ENCODE measurements at places on chromosomes 2 and 18.

- DNase-seq = no peak
Observed at GRCh38 chr2:206095536-206096332, 9.8 kb upstream of the INO80D start.

GRCh38 chr2:240215676-240216051 lies 75.2 kb upstream of the OTOS start:
- no peak for DNase-seq

DNA sequence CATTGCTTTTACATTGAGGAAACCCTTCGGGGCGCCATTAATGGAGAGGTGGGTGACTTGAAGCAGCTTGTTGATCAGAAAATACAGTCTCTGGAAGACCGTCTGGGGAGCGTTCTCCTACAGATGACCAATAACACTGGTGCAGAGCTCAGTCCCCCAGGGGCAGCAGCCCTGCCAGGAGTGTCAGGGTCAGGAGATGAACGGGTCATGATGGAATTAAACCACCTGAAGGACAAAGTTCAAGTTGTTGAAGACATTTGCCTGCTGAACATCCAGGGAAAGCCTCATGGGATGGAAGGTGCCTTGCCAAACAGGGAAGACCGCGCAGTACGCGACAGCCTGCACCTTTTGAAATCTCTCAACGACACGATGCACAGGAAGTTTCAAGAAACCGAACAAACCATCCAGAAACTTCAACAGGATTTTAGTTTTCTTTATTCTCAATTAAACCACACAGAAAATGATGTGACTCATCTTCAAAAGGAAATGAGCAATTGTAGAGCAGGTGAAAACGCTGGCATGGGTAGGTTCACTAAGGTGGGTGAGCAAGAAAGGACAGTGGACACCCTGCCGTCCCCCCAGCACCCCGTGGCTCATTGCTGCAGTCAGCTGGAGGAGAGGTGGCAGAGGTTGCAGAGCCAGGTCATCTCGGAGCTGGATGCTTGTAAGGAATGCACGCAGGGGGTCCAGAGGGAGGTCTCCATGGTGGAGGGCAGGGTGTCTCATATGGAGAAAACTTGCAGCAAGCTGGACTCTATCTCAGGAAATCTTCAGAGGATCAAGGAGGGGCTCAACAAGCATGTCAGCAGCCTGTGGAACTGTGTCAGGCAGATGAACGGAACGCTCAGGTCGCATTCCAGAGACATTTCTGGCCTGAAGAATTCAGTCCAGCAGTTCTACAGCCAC lies 45.0 kb downstream of the EMILIN2 start:
- DNase-seq = no peak

DNA sequence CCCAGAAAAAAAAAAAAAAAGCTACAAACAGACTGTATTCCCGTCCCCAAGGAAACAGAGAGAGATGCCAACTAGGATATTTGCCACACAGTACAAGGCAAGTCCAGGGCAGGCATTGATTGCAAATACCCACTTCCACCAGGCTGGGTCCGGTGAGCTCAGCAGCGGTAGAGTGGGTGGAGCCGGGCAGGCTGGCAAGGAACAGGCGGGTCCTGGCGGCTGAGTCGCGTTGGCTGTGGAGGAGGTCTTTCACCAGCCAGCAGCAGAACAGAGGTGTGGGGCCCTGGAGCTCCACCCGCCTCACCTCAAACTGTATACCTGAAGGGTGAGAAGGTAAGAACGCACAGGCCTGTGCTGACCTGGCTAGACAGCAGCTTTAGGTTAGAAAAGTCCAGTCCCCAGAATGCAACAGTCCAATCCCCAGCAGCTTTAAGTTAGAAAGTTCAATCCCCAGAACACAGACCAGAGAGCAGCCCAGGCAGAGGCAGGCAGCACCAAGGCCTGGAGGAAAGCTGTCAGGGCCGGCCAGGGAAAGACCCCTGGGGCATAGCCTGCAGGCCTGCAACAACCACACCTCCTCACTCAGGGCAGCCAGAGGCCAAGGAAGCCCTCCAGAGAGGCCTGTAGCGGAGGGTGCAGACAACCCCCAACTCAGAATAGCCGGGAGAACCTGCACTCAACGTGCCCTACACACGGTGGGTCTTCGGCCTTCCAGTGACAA lies 21.9 kb upstream of the MTERF4 start:
- DNase-seq = peak; percentile 27

DNA sequence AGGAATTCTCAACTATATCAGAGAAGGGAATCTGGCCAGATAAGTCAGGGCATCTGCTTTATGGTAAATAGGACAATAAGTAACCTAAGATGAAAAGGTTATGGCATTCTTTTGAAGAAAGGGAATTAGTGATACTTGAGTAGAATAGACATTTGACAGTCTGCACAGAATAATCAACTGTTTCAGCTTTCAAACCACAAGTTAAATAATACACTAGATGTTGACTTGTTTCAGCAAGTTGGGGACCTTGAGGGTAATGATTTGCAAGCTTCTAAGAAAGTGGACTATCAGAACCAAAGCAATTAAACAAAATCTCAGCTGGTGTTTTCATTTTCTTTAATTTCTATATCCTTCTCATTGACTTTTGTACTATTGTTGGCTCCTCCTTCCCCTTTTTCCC lies 54.5 kb downstream of the SLC39A10 start:
- DNase-seq = no peak

- no peak for DNase-seq
Observed at GRCh38 chr2:16142383-16143361, 202.3 kb downstream of the MYCN start.

- no peak for DNase-seq
Observed at GRCh38 chr2:224997802-224998201, 44.5 kb downstream of the DOCK10 start.

GRCh38 chr2:42725657-42726056 lies 38.3 kb downstream of the OXER1 start:
- no peak for DNase-seq

DNA sequence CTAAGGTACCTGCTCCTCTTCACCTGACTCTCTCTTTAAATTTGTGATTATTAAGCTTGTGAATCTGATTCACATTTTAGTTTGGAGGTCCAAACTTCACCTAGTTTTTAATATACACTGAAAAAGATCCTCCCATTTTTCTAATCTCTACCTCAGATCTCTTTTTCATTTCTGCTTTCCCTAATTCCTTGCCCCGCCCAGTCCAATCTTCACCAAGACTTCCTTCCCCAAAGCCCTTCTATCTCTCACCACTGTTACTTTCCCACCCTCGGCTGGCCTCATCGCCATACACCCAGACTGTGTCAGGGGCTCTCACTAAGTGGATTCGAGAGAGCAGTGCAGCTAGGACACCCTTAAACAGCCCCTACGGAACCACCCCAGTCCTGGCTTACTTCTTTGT lies 40.0 kb downstream of the LBH start:
- no peak for DNase-seq

DNA sequence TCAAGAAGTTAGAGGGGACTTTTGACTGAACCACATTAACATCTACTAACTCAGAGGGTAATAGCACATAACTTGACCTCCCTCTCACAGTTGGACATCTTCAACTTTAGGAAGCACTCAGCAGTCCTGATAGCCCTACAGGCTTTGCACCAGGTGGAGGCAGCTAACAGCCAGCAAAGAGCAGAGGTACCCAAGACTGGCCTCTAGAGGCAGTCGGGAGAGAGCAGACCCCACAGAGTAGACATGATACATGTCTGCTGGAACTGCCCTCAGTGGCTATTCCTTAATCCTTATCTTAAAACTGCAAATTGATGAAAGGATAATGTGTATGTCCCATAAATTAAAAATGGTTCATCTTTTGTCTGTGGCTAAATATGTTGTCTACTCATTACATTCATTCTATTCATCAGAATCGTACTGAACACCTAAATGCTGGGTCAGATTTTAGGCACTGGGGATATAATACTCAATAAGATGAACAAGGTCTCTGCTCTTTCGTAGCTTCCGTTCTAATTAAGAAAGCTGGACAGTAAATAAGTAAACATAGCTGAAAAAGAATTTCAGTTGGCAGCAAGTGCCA lies 49.8 kb downstream of the CAB39 start:
- no peak for DNase-seq

DNA sequence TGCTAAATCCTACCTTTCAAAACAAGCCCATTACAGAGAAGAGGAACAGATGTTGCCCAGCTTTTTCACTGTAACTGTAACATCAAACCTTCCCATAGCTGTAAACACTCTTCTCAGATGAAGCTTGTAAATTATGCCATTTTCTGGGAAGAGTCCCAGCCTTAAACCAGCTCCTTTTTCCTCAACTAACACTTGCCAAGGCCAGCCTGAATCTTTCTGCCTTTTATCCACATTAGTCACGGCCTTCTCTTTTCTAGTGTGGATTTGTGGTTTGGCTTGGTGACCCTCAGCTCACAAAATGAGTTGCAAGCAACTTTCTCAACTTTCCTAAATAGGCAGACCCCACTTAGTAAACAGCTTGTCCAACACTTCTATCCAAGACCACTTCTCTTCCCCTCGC lies 90.2 kb downstream of the CABLES1 start:
- DNase-seq = no peak

- no peak for DNase-seq
Observed at GRCh38 chr2:46549166-46549844, 69.9 kb downstream of the TMEM247 start.

DNA sequence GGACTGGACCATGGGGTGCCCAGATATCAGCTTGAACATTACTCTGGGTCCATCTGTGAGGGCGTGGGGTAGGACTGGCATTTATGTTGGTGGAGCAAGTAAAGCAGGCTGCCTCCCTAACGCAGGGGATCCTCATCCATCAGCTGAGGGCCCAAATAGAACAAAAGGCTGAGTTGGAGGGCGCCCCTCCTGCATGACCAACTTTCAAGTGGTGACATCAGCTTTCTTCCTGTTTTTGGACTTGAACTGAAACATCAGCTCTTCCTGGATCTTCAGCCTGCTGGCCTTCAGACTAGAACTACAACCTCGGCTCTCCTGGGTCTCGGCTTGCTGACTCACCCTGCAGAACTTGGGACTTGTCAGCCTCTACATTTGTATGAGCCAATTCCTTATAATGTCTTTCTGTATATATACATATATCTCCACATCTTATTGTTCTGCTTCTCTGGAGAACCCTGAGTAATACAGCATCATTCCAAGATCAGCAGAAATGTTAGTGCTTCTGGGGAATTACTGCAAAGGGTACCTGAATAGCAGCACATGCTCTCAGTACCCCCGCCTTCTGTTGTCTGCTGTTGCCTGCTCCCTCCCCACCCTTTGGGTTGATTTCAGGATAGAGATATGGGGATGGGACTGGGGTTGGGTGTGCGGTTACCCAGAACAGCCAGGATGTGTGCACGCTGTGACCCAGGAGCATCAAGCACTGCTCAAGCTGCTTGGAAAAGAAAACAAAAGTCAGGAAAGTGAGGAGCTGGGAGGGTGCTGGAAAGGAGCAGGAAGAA lies 20.0 kb downstream of the TMEM127 start:
- no peak for DNase-seq

DNA sequence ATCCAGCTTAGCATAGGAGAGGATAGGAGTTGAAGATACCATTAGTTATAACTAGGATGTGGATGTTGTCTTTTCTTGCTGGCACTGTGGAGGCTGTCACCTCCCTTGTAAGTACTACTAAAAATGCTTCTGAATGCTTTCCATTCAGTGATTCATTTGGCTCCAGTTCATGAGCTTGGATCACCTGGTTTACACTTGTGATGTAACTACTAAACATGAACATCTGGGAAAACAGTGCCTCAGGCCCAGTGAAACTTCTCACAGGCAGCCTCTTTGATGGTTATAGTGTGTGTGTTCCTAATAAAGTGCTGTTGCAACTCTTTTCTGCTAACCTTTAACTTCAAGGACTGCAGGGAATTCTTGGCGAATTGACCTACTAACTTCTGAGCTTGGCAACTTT lies 13.0 kb upstream of the SLC9A2 start:
- no peak for DNase-seq

DNA sequence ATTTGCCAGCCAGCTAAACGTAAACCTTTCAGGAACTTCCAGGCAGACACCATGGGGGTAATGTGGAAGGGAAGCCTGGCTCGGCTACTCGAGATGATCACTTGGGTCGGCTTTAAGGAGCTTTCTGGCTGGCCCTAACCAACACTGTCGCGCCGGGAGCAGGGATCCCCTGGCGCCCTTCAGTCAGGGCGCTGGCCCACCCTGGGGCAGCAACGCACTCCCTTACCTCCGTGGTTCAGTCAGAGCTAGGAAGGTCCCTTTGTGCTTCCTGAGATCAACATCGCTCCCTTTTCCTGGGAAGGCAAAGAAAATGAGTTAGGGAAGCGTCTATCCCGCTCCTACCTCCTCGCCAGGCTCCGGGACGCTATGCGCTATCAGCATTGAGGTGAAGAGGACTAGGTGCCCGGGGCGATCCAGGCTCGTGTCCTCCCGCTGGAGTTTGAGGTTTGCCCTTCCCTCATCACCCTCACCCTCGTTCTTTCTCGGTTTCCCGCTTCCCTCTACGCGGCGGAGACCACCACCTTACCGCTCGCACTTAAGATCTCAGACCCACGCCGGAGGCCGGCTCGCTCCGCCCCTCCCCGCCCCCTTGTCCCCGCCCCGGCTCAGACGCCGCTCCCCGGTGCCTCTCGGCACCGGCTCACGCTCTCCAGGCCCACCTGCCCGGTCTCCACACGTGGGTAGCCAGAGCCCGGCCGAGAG lies 449 bp upstream of the ATRAID start:
- DNase-seq = no peak

GRCh38 chr2:3731829-3732228 lies 28.5 kb downstream of the DCDC2C start:
- no peak for DNase-seq

DNA sequence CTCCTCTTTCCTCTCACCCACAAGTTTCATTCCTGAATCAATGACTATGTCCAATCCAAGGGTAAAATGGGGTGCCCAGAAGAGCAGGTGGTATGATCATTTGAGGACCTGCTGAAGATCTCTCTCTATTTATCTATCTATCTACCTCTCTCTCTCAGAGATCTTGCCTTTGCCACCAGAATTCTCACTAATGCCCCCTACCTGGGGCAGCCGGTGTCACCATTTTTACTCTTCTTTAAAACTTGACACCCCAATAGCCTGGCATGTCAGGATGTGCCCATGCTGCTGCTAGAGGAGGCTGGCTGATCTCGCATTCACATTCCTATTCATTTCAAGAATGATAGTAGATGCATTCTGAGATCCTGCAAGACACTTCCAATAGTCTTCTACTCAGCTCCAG lies 24.3 kb upstream of the RPIA start:
- DNase-seq = no peak

- no peak for DNase-seq
Observed at GRCh38 chr2:26731714-26732113, 32.4 kb upstream of the SLC35F6 start.

- DNase-seq = no peak
Observed at GRCh38 chr2:156019341-156019740, 313.2 kb downstream of the NR4A2 start.

DNA sequence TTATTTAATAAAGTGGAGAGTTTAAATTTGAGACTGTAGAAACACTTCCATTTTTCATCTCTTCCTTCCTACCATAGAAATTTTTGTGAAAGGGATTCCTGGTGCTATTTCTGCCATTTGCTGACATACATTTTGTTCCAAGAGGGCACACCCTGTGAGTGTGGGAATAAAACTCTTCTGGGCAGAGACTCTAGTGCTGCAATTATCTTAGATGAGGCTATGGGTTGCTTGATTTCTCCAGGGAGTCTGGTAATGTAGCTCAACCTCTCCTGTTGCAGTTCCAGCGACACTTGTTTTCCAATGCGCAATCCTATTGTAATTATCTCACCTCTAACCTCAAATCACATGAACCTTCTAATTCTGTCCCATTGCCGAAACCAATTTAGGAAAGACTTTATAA lies 60.1 kb upstream of the ZSWIM2 start:
- DNase-seq = no peak

Data from effector CD4-positive, alpha-beta T cell (primary cell).